ENCODE measurements at places on chromosomes 2 and 18. TPM values are rescaled to one million over a fixed set of nuclear protein-coding genes. Genes with fewer than 3 reads are reported as not detected.

DNA sequence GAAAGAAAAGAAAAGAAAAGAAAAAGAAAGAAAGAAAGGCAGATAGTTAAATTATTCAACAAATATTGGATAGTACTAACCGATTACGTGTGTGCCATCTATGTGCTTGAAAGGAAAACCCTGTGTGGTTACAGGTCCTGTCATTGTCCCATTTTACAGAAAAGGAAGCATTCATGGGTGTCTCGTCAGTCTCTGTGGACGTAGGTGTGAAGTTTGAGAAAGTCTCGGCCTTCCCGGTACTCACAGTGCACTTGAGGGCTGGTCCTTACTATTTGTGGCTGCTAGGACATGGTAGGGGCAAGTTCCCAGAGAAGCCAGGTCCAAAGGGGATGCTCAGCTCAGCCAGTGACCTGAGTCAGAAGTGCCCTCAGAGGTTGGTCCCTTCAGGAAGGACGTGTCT is 19.3 kb downstream of the SH3YL1 start:
- no peaks in the 10 kb centered on the region for H3K27me3 ChIP-seq
- no peak for DNase-seq
- H3K27ac ChIP-seq, result no peak overlapping the region
- H3K4me3 ChIP-seq, result no peak overlapping the region
- H3K4me1 ChIP-seq, result no peaks in the 10 kb centered on the region

DNA sequence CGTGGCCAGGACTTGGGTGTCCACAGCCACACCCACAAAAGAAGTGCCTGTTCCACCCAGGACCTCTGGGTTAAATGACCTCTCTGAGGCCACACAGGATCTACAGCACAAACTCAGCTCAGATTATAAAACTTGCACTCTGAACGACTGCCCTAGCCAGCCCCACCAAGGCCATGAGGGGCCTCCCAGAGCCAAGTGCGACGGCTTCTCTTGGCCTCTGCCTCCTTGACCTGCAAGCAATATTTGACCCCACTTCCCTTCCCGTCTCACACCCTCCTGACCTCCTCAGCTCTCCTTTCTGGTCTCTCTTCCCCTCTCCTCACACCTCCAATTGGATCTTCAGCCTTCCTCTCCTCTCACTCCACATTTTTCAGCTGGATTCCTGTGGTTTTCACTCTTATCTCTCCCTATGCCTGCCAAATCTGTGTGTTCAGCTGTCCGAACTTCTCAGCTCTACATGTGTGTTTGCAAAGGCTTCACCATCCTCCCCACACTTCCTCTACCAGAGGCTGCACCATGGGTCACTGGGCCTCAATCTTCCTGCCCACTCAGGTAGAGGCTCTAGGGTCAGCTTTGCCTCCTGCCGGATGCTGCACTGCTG is 25.3 kb upstream of the STEAP3 start:
- H3K27me3 ChIP-seq, result no peaks in the 10 kb centered on the region
- no peak overlapping the region for H3K4me3 ChIP-seq
- peaks cover 17% of the 10 kb centered on the region for H3K4me1 ChIP-seq
- H3K27ac ChIP-seq, result no peak overlapping the region

- peaks cover 57% of the 10 kb centered on the region for H3K27me3 ChIP-seq
- no peak overlapping the region for H3K4me3 ChIP-seq
- H3K36me3 ChIP-seq, result no peaks in the 10 kb centered on the region
- H3K27ac ChIP-seq, result no peak overlapping the region
Observed at GRCh38 chr18:75638223-75638775, 210.8 kb upstream of the SMIM21 start.

DNA sequence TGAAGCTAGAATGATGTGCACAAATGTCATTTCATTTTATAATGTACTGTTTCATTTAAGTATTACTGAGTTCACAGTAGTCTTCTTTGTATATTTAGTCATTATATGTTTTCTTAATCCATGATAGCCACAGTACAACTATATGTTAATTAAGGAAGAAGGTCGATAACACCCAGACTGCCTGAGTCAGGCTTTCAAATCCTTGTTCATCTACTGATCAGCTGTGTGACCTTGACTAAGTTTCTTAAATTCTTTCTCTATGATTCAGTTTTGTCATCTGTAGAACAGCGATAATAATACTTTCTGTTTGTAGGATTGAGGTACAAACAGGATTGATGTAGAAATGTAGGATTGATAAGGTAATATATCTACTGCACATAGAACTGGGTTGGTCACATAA is 5.4 kb downstream of the GCC2 start:
- H3K27ac ChIP-seq, result no peak overlapping the region
- H3K4me1 ChIP-seq, result peaks cover 4% of the 10 kb centered on the region
- H3K27me3 ChIP-seq, result no peaks in the 10 kb centered on the region
- DNase-seq, result no peak

DNA sequence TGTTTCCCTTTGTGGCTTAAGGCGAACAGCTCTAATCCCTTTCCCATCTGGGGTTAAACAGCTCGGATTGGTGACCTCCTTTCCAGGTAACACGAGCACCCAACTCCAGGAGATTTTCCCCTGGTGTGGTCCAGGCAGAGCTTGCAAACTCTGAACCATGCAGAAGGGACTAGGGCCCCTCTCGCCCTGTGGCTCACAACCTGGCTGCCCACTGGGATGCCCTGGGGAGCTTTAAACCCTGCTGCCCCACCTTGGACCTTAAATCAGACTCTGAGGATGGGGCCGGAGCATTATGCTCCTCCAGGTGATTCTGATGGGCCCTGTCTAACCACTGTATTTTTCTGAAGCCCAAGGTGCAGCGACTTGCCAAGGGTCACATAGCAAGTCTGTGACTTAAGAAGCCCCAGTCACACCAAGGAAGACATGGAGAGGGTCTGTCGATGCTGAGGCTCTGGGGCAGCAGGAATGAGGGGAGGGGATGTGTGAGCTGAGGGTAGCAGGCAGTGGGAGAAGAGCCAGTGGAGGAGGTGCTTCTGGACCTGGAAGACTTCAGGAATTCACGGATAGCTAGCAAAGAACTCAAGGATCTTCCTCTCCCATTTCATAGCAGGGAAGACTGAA is 5.9 kb downstream of the ARID5A start:
- H3K36me3 ChIP-seq, result no peaks in the 10 kb centered on the region
- no peak overlapping the region for H3K27ac ChIP-seq
- H3K4me1 ChIP-seq, result peaks cover 21% of the 10 kb centered on the region
- no peaks in the 10 kb centered on the region for H3K27me3 ChIP-seq

- peaks cover 18% of the 10 kb centered on the region for H3K4me1 ChIP-seq
- H3K27me3 ChIP-seq, result no peaks in the 10 kb centered on the region
- DNase-seq, result peak; percentile 78
- H3K36me3 ChIP-seq, result no peaks in the 10 kb centered on the region
- no peak overlapping the region for H3K27ac ChIP-seq
Observed at GRCh38 chr2:118061135-118061955, 26.9 kb upstream of the INSIG2 start.

- 0 out of 2 replicates have a peak, but pooled peaks cover 3% of the 10 kb centered on the region for H3K4me1 ChIP-seq
- H3K4me3 ChIP-seq, result no peak overlapping the region
- no peaks in the 10 kb centered on the region for H3K27me3 ChIP-seq
- H3K36me3 ChIP-seq, result peaks cover 6% of the 10 kb centered on the region
Observed at GRCh38 chr18:58125183-58125582, 81.2 kb downstream of the NEDD4L start.

REG1A gene
- not detected for total RNA-seq

AFF3 gene
- 0.04 TPM for total RNA-seq

ANKRD62 gene
- total RNA-seq, result not detected

Measured in PC-3 (cell line).